ENCODE measurements at places on chromosomes 11 and 22.

DNA sequence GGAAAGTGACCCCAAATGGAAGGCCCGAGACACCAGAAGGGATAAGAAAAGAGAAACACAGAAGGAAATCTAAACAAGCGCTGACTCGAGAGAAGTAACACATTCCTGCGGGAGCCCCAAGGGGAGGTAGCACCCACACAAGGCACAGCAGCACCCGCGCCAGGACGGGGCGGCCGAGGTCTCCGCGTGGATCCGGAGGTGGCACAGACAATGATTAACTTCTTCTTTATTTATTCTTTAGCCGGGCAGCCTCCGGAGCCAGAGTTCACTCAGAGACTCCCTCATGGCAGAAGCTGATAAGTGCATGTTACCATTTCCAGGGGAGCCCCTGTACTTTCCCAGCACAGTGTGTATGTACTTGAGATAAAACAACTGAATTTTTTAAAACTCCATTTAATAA is 5.1 kb downstream of the TOLLIP start:
- peak; percentile 12 for DNase-seq

DNA sequence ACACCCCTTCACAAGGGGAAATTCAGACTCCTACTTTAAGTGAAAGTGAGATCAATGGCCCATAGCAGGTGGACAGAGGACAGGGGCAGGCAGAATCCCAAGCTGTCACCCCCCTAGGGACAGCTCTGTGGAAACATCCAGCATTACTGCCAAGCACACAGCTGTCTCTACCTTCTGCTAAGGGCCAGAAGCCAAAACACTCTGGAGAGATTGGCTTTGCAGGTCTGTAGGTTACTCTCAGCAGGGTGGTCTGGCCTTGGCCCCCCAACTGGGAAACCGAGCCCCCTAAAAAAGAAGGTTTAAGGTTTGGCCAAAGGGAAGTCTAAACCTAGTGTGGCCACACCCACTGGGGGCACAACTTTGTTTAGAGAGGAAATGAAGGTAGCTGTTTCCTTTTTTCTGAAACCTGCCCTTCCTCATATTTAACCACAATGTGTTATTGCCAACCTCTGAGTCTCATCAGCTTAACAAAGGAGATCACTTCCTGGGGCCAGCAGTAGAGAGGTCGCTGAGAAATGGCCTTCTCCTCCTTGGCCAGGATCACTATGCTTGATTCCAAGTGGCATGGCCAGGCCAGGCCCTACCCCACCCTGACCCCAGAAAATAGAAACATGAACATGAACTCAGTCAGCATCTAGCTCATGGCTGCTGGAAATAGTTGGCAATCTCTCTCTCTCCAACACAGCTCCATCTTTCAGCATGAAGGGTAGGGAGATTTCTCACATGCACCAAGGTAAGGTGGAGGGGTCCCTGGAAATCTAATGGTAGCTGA is 25.9 kb upstream of the SCARF2 start:
- no peak for DNase-seq

GRCh38 chr22:30254314-30254713 is 7.8 kb upstream of the LIF start:
- no peak for DNase-seq

DNA sequence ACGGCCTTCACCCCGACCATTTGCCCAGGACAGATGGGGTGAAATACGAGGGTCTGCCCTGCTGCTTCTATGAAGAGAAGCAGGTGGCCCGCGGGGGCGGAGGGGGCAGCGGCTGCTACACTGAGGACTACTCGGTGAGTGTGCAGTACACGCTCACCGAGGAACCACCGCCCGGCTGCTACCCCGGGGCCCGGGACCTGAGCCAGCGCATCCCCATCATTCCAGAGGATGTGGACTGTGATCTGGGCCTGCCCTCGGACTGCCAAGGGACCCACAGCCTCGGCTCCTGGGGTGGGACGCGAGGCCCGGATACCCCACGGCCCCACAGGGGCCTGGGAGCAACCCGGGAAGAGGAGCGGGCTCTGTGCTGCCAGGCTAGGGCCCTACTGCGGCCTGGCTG is 11.2 kb downstream of the C22orf31 start:
- DNase-seq, result no peak

GRCh38 chr11:66883016-66883965 is 26.4 kb downstream of the LRFN4 start:
- peak; percentile 69 for DNase-seq

- DNase-seq, result no peak
These were observed 13.3 kb downstream of the FAM83F start for GRCh38 chr22:40007853-40008710.

- no peak for DNase-seq
These were observed 3.9 kb downstream of the IFITM10 start for GRCh38 chr11:1746511-1746931.

DNA sequence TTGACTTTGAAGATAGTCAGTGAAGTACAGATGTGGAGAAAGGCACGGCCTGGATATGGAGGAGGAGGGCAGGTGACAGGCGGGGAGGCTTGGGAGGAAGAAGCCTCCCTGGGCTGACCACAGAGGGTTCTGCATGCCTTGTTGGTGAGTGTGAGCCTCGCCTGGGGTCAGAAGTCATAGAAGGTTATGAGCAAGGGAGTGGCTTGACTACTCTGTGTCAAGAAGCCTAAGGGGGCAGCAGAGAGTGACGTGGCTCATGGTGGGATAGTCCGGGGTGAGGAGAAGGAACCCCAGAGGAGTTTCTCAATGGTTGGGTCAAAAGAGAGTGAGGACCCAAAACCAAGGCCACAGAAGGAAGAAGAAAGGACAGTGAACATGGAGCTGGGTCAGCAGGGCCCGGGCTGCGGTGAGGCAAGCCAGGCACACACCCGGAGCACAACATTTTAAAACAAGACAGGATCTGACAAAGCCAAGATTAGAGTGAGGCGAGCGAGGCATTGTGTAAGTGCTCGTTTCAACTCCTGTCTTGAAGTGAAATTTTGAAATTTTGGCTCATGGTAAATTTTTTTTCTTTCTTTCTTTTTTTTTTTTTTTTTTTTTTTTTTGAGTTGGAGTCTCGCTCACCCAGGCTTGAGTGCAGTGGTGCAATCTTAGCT is 31.9 kb downstream of the PDGFB start:
- DNase-seq, result no peak

GRCh38 chr11:125772834-125773505 is 5.7 kb downstream of the PATE2 start:
- no peak for DNase-seq

DNA sequence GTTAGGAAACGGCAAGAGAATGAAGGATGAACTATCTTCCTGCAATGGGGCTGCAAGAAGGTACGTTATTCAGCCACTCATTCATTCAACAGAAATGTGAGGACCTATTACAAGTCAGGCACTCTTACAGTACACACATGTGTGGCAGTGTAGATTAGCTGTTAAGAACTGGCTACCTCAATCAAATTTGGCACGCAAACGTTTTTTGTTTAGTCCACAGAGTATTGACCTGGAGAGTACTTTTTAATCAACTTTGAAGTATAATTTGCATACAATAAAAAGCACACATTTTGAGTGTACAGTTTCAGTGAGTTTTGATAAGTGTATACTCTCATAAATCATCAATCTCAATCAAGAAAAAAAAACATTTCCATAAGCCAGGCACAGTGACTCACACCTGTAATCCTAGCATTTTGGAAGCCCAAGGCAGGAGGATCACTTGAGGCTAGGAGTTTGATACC is 24.2 kb downstream of the MRTFA start:
- DNase-seq, result no peak

GRCh38 chr22:46259374-46259773 is 3.8 kb downstream of the PKDREJ start:
- DNase-seq, result no peak

- DNase-seq, result no peak
These were observed 68.0 kb upstream of the ATXN10 start for GRCh38 chr22:45603619-45604018.

DNA sequence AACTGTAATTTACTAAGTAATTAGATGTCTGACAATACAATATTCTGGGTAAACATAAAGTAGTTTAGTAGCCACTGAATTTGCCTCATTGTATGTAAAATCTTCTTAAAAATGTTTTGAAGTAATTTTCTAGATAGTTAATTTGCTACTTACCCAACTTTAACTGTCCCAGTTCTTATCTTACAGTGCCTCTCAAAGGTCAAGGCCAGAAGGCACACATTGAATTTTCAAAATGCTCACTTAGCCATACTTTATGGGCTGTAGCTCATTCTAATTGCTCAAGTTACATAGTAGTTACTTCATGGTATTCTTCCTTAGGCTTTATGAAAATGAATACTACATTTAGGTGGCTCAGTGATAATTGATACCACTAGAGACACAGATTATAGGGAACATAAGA is 666.6 kb downstream of the CNTN5 start:
- DNase-seq, result no peak

GRCh38 chr11:113267493-113267892 is 46.9 kb upstream of the TTC12 start:
- DNase-seq, result no peak

DNA sequence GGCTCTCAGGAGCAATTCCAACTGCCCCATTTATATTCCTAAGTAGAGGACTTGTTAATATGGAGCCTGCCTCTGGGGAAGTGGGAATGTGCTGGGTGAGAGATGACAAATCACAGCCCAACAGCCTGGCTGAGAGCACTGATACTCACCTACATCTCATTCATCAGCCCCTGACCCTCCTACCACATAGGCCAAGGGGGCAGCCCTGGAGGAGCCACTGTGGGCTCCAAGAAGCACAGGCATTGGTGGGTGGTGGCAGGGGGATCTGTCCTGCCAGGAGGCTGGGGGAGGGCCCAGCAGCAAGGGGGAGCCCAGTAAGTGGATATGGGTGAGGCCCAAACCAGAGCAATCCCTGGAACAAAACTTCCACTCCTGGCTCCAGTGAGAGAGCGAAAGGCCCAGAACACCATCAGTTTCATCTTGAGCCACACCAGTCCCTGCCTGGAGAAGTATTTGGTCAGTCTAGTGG is 79.7 kb downstream of the BUD13 start:
- DNase-seq, result no peak

DNA sequence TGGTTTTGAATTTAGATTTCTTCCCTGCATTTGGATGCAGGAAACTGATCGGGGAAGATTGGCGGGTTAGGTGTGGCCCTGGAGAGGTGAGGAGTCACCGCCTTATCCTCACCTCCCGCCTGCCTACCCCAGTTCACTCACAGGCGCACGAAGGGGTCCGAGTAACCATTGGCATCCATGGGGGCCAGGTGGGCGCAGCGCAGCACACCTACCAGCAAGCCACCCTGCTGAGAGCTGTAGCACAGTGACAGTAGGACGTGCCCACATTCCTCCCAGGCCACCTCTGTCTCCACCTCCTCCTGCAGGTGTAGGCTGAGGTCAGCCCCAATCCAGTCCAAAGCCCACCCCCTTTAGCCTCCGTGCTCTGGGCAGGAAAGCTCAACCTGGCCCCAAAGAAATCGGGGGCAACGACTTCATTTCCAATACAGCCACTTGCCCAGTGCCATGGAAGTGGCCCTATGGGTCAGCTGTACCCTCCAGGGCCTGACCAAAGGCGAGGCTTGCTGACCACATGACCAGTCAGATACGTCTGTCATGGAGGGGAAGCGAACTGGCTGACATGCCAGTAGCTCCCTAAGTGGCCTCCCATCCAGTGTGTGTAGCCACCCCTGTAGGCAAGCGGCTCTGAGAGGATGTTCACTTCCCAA is 6.7 kb downstream of the NDUFV1 start:
- DNase-seq, result no peak

DNA sequence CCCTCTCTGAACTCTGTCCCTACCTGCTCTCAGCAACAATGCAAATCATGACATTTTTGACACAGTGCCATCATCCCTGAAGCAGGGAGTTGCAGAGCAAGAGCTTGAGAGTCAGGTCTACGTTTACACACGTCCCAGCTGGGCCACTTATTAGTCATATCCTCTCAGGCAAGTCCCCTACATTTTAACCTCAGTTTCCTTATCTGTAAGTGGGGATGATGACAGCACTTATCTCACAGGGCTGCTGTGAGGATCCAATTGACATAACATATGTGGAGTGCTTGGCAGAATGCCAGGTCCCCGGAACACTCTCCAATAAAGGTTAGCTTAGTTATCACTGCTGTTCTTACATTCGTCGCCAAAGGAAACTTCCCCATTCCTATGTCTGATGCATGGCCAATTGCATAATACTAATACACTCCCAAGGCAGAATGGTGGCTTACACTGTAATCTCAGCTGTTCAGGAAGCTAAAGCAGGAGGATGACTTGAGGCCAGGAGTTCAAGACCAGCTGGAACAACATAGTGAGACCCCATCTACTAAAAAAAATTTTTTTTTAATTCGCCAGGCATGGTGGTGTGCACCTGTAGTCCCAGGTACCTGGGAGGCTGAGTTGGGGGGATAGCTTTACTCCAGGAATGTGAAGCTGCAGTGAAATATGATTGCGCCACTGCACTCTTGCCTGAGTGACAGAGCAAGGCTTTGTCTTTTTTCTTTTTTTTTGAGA is 16.6 kb downstream of the ASCC2 start:
- peak; percentile 82 for DNase-seq

- DNase-seq, result no peak
These were observed 7.9 kb downstream of the TIGD3 start for GRCh38 chr11:65362320-65362931.

DNA sequence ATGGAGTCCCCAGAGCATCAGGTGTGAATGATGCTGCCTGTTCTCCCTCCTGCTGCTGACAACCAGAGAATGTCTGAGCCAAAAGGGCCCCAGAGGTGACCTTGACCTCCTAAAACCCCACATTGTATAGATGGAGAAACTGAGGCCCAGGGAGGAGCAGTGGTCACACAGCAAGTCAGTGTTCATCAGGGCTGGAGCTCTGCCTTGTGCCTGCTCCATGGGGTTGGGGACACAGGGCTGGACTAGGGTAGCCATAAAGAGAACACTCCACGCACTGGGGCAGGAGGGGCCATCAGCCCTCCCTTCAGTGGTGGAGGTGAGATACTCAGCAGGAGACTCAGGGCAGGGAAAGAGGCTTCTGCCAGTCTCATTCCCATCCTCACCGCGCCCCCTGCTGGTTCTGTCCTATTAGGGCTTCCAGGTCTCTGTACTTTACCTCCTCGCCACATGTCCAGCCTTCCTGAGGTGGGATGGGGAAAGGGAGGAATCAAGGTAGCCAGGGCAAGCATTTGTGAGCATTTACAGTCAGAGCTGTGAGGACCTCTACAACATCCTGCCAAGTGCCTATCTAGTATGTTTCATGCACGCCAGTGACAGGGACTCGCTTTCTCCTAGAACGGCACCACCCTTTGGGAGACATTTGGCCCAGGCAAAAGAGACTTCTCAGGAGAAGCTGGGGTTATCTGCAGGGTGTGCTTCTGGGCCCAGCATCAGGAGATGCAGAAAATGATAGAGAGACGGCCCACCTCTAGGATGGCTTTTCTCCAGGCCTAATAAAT is 43.2 kb downstream of the NEU3 start:
- peak; percentile 71 for DNase-seq

DNA sequence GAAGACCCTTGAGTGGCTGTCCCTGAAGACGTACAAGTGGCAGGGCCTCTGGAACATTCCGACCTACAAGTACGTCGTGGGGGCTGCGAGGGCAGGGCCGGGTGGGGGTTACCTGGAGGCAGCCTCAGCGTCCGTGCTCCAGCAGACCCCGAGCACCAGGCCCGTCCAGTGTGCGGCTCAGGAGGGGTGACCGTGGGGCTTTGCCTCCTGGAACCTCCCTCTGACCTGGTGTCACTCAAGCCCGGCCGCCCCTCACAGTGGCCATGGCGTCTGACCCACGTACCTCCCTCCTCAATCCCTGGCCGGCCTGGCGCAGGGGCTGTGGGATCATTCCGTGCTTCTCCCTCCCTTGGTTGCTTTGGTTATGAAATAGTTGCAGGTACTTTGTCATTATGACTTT is 18.5 kb downstream of the RNH1 start:
- no peak for DNase-seq
